ENCODE measurements at places on chromosomes 2 and 18. TPM values are rescaled to one million over a fixed set of nuclear protein-coding genes. Genes with fewer than 3 reads are reported as not detected.
A peak's percentile ranks its signal among the peaks of the same experiment; 100 is the strongest.

Gene TCF7L1
- total RNA-seq: 30.4 TPM

DNA sequence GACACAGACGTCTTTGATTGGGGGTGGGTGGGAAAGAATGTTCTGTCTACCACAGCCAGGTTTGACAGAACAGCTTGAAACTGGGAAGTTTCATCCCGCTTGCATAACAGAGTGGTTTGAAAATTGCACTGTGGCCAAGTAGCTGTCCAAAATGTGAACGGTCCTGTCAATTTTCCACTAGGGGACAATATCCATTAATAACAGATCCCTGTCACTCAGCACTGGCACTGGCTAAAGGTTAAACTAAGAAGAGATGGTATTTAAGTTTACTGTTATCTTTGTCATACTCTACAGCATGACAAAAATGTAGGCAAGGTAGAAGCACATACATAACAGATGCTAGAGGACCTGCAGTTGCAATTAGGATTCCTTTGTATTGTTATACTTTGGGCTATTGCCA is 55.6 kb upstream of the ACMSD start:
- no peak overlapping the region for H3K4me3 ChIP-seq
- H3K36me3 ChIP-seq: no peaks in the 10 kb centered on the region
- H3K4me1 ChIP-seq: no peaks in the 10 kb centered on the region
- peaks cover 10% of the 10 kb centered on the region for H3K27me3 ChIP-seq
- H3K27ac ChIP-seq: no peak overlapping the region

Gene ATL2
- 78.7 TPM for total RNA-seq

DNA sequence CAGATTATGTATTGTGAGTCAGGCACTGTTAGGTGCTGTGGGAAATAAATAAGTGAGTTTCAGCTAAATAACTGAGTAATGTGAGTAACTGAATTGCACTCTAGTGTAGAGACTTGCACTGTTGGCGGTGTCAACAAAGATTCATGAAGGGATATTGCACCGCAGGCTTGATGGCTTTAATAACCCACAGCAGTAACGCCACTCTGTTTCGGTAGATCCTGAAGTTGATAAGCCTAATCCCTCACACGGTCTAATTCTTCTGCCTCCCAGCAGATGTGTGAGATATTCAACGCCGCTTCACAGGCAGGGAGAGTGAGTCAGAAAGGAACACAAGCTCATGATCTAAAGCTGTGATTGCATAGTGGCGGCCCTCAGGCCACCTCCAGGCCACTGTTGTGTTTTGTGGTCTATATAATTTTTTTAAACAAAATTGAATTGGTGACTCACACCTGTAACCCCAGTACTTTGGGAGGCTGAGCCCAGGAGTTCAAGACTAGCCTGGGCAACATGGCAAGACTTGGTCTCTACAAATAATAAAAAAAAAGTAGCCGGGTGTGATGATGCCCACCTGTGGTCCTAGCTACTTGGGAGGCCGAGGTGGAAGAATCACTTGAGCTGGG is 94.3 kb downstream of the LIPG start:
- H3K4me1 ChIP-seq: peaks cover 8% of the 10 kb centered on the region
- no peaks in the 10 kb centered on the region for H3K27me3 ChIP-seq
- DNase-seq: peak; percentile 79
- peak overlapping the region; percentile 78 for H3K27ac ChIP-seq

DNA sequence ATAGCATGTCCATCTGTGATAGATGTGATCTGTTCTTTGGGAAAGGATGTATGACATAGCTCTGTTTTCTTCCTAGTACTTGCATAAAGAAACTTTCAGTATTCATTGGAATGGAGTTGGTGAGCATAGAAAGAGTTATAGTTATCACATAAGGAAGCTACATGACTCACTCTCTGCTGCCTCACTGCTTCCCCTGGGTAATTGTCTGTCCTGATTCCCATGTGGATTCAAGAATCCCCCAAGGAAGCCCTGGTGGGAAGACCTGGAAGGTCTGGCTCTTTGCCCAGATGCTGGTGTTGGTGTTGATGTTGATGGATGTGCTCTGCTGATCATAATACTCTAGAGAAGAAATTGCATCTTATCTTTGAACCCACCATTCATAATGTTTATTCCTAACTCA is 60.6 kb downstream of the PTPN4 start:
- no peaks in the 10 kb centered on the region for H3K27me3 ChIP-seq
- H3K27ac ChIP-seq: no peak overlapping the region
- no peaks in the 10 kb centered on the region for H3K36me3 ChIP-seq
- 0 out of 2 replicates have a peak, but pooled peaks cover 3% of the 10 kb centered on the region for H3K4me1 ChIP-seq
- no peak overlapping the region for H3K4me3 ChIP-seq
- no peak for DNase-seq

DNA sequence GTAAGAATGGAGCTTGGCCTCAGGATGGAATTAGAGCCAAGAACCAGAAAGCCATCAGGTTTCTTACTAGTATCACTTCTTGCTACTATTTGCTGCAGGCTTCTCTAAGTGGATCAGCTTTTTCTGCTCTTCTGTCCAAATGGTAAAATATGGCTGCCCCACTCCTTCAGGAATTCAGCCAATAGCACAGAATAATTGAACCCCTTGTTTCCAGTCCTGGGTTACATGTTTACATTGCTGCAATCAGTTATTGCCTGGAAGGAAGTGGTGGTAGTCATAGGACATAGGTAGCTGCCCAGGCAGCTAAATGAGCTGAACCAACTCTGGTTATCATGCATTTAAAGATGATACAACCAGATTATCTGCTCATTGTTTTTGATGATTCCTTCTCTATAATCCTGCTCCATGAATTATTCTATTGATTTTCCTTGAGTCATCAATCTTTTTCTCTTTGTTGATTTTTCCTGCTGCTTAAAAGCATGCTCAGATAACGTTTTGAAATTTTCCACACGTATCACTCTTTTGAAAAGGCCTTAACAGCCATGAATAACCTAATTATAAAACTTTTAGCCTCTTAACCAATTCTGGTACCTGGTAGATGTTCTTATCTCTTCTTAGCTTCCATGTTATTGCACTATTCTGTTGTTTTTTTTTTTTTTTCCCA is 12.6 kb downstream of the AGPS start:
- no peak overlapping the region for H3K4me3 ChIP-seq
- H3K36me3 ChIP-seq: no peaks in the 10 kb centered on the region
- H3K4me1 ChIP-seq: peaks cover 13% of the 10 kb centered on the region
- no peak for DNase-seq
- H3K27me3 ChIP-seq: no peaks in the 10 kb centered on the region

GRCh38 chr18:75350512-75350839 is 77.0 kb downstream of the SMIM21 start:
- no peaks in the 10 kb centered on the region for H3K4me1 ChIP-seq
- no peak for DNase-seq
- no peaks in the 10 kb centered on the region for H3K36me3 ChIP-seq
- H3K27ac ChIP-seq: no peak overlapping the region
- no peaks in the 10 kb centered on the region for H3K27me3 ChIP-seq

DNA sequence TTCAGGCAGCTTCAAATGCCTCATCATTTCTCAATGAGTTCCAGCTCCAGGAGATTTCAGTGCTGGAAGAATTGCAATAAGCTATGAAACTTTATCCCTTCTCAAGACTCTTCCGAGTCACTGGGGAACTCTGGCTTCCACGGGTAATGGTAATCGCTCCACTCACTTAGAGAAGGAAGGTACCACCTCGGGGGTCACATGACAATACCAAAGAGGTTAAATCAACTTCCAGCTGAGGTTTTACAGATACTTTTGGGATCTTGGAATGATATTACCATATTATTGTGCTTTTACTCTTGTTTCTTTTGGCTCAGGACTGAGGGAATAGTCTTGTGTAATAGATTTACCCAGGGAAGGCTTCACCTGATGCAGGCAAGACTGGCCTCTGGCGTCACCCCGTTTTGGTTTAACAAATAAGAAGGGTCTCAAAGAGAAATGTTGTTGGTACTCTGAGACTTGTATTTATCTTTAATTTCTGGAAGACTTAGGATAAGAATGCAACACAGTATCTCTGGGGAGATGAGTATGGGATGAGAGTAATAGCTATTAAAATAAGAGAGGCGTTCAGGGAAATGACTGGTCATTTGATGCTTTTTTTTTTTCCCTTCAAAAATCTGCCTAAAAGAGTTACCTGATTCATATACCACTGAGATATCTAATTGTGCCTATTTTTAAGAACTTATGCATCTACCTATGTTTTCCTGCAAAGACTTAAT is 316.9 kb upstream of the ZEB2 start:
- DNase-seq: no peak
- no peak overlapping the region for H3K27ac ChIP-seq
- H3K4me1 ChIP-seq: no peaks in the 10 kb centered on the region
- no peak overlapping the region for H3K4me3 ChIP-seq
- H3K27me3 ChIP-seq: no peaks in the 10 kb centered on the region

Gene RUFY4
- not detected for total RNA-seq

Gene TTN
- total RNA-seq: 0.13 TPM
